Renal pelvis (tissue), 12 donors: ENCODE measurements at places on chromosomes 11 and 22.
A peak's percentile ranks its signal among the peaks of the same experiment; 100 is the strongest.

- no peak for DNase-seq
These were observed 37.4 kb upstream of the CD82 start for GRCh38 chr11:44528103-44528502.

- no peak for DNase-seq
These were observed 20.1 kb downstream of the SERPIND1 start for GRCh38 chr22:20793748-20794649.

DNA sequence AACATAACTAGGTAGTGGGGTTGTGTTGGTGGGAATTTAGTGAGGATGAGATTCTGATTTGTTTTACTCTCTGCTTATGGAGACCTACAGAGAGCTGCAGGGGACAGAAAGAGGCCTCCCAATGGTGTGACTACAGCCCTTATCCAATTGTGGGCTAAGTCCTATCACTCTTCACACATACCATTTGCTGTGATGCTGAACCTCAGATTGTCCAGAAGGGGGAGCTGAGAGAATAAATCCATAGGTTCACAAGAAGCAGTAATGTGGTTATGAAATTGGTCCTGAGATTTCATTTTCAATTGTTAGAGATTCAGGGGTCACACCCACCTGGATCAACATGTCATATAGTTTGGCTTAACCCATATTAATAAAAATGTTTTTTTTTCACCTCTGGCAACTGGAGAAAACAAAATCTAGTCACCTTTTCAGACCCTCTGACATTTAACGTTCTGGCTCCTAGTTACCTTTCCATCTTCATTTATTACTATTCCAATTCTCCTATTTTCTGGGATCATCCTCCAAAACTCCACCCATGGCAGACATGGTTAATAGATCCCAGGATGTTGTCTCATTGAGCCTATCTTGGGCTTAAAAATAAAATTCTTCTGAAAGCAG is 53.3 kb upstream of the PTPN5 start:
- DNase-seq = no peak

DNA sequence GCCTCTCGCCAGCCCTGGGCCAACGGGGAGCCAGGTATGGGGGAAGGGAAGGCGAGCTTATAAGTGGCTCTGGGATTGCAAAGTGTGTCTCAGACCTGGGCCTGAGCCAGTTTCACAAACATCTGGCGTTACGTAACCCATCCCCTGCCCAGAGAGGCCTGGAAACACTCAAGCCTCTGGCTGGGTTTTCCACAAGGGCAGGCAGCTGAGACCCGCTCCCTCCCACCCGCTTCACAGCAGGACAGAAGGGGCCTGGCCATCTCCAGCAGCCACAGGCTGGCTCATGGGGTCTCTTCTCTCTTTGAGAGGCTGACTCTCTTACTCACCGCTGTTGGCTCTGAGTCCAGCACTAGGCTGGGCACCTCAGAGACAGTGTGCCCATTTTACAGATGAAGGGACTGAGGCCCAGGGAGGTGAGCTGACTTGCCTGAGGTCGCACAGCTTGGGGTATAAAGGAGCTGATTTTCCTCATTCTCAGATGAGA is 44.5 kb downstream of the TRIOBP start:
- peak; percentile 85 for DNase-seq

GRCh38 chr11:33885338-33886005 is 6.4 kb downstream of the LMO2 start:
- DNase-seq = no peak

DNA sequence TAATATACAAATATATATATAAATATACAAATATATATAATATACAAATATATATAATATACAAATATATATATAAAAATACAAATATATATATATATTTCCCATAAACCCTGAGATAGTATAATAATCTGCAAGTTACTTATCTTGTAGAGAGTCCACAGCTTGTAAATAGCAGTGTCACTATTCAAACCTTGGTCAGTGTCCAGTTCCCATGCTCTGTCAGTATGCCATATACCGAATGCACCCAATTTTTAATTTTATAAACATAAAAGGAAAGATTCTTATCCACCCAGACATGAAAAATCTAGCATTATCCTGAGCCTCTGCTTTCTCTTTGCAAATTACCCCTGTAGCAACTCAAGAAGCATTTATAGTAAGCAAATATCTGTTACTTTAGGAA is 21.6 kb upstream of the CTSC start:
- no peak for DNase-seq

- DNase-seq = no peak
These were observed 14.1 kb upstream of the MIEF1 start for GRCh38 chr22:39487826-39488520.

DNA sequence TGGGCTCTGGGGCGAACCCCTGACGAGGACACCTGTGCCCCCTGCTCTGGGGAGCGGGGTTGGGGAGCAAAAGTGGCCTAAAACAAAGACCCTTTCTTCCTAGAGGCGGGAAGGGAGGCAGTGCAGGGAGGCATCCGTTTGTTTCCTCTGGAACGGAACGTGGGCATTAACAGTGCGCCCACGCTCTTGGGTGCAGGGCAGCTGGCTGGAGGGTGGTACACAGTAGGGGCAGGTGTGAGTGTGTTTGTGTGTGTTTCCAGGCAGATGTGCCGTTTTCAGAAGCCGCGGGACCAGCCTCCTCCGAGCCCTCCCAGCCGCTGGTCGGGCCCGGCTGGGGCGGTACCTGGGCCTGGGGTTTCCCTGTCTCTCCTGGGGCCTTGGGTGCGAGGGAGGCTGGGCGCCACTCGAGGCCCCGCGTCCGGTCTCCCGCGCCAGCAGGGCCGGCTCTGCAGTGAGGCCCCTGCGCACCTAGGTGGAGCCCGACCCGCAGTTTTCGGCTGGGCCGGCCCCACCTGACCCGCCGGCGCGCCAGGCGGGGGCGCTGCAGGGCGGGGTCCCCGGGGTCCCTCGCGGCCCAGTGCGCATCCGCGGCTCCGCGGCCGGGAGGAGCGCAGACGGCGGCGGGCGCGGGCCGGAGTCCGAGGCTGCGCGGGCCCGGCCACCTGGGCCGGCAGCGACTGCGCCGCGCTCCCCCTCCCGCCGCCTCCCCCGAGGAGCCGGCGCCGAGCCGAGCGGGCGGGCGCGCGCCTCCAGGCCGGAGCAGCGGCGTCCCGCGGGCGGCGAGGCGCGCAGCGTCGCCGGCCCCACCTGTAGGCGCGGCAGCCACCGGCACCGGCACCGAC is 1252.7 kb downstream of the BRD1 start:
- DNase-seq = peak; percentile 70

- no peak for DNase-seq
These were observed 1.8 kb downstream of the TTC17 start for GRCh38 chr11:43360361-43361032.

DNA sequence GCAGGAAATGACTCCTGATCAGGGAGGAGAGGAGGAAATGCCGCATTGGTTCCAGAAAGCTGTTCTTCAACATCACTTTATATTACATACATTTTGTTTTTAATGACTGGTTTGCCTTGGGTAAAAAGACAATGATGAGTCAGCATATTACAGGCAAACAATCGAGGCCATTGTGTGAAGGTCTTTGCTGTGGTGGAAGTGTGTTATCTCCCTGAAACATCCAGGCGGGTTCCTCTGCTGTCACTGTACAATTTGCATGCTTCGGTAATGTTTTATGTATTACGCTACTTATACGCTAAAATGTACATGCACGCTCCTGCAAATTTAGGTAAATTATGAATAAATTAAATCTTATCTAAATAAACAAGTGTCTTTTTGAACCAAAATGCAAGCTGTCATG is 161.1 kb downstream of the KIRREL3 start:
- DNase-seq = no peak

- DNase-seq = no peak
These were observed 63.8 kb downstream of the CYB5R2 start for GRCh38 chr11:7609521-7609920.

DNA sequence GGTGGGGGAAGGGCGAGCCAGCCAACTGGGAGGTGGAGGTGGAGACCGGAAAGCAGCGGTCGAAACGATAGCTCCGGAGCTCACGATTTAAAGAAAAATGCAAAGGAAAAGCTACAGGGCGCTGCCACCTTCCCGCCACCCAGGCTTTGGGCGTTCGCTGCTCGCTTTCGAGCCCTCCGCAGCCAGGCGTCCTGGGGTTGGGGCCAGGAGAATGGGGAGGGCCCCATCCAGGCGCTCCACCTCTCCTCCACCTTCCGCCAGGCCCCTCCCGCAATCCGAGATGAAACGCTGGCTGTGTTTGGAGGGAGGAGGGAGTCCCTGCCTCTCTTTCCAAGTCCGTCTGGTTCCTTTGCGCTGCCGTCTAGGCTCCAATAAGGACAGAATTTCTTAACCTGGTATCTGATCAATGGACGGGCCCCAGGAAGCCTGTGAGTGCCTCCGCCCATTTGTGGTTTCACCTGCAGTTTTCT is 483 bp upstream of the ABTB2 start:
- no peak for DNase-seq

GRCh38 chr11:60069450-60069849 is 13.0 kb downstream of the MS4A3 start:
- DNase-seq = no peak

GRCh38 chr11:6027501-6027900 is 3.1 kb downstream of the OR56A1 start:
- DNase-seq = no peak

DNA sequence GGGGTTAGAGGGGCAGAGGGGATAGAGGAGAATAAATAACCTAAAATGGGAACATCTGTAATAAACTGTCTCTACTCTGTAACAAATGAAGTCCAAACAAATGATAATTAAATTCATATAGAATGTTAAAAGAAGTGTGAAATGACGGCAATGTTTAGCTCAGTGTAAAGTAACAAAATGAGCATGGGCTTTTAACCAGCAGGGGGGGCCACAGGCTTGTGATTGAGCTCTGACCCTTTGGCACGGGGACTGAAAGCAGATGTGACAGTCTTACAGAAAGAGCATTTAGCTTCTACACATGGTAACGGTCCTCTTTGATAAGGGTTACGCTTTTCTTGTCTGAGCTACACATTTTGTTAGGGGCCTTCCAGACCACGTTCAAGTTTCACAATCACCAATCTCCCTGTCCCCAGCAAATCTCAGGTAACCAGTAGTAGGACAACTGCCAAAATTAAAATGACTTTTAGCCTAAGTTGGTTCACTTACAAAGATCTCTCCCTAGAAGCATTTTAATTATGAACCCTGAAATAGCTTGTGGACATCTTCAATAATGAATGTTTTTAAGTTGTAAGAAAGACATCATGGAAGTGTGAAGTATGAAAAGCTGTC is 262.5 kb downstream of the DCDC1 start:
- peak; percentile 43 for DNase-seq

DNA sequence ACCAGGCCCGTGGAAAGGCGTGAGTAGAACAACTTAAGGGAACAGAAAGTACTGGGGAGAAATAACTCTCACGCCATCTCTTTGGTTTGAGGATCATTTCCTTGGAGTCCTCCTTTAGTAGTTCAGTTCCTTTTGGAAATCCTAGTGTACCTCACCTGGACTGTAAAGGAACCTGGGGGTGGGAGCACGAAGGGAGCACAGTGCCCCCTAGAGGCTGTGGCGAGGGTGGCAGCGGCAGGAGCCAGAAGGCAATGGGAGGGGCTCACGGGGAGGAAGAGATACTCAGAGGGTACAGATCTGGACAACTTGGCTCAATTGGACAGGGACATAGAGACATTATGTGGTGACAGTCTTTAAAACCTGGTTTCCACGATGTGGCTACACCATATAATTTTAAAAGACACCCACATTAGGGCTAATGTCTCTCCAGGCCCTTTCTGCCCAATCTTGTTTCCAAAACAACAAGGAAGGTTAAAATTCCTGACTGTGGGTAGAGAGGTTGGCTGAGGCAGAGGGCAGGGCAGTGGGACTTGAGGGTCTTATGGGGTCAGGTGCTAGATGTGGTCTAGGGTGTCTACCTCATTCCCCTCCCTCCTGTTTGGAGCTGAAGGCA is 87.0 kb downstream of the CSNK2A3 start:
- no peak for DNase-seq

- DNase-seq = no peak
These were observed 91.7 kb upstream of the CLMP start for GRCh38 chr11:123286761-123287160.

- no peak for DNase-seq
These were observed 41.2 kb downstream of the HEPHL1 start for GRCh38 chr11:94062360-94062759.

GRCh38 chr11:44726283-44727113 is at the start of gene TSPAN18:
TSPAN18 (plus strand) TSS chr11:44726962; CDS start chr11:44906417, 179,455 bp downstream.
- DNase-seq = no peak

DNA sequence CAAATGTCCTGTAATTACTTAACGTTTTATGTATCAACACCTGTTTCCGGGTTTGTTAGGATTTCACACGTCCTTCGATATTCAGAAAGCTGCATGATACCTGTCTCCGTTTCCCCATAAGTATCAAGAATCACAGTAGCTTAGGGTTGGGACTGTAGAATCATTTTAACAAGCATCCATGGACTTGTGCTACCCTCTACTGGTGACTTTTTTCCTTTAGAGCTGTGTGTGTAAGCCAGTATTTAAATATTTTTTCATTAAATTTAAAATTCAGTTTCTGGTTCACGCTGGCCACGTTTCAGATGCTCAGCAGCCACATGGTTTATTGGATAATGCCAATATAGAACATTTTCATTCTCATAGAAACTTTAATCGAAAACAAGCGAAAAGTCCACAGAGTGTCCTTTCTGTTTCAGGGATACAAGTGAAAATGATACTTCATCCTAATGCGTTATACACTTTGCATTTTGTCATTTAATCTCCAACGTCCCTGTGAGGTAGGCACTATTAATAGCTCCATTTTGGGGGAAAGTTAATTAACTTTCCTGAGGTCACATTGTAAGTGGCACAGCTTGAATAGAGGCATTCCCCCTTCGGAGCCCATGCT is 61.5 kb upstream of the SLC25A18 start:
- peak; percentile 76 for DNase-seq

DNA sequence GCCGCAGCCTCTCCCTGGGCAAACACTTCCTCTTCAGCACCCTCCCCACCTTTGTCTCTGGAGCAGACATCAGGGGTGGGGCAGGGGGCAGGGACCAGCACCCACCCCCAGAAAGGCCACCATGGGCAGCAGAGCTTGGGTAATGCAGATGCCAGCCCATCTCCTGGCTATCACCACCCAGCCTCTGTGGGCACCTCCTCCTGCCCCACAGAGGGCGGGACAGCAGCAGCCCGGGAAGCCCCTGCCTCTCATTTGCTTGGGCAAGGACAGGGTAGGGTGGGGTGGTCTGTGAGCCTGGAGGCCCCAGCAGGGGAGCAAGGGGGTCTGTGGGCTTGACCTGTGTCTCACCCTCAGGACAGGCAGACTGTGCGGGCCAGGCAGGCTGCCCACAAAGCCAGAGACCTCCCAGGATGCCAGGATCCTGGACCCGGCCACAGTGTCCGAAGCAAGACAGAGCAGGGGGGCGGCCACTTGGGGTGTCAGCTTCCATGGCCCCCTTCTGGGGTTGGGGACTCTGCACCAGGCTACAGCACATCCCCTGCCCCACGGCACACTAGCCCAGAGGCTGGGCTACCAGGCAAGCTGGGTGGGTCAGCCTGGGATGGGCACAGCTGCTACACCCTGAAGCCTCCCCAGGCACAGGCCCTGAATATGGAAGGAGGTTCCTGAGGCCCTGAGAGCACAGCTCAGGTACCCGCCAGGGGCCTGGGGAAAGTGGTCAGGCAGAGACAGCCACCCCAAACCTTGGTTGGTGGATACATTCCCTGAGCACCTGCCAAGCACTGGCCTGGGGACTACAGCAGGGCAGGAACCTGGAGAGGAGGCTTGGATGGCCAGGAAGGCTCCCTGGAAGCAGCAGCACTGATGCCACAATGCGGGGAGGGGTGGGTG is 4.5 kb downstream of the RNH1 start:
- no peak for DNase-seq

- DNase-seq = no peak
These were observed 8.0 kb downstream of the MYH9 start for GRCh38 chr22:36379593-36380361.

- DNase-seq = peak; percentile 92
These were observed at the start of gene WT1 for GRCh38 chr11:32435511-32435941. WT1 (minus strand) TSS chr11:32435539.
